ENCODE measurements at places on chromosomes 11 and 22.

- DNase-seq: no peak
Observed at GRCh38 chr22:46113910-46114517, 36.3 kb upstream of the PPARA start.

DNA sequence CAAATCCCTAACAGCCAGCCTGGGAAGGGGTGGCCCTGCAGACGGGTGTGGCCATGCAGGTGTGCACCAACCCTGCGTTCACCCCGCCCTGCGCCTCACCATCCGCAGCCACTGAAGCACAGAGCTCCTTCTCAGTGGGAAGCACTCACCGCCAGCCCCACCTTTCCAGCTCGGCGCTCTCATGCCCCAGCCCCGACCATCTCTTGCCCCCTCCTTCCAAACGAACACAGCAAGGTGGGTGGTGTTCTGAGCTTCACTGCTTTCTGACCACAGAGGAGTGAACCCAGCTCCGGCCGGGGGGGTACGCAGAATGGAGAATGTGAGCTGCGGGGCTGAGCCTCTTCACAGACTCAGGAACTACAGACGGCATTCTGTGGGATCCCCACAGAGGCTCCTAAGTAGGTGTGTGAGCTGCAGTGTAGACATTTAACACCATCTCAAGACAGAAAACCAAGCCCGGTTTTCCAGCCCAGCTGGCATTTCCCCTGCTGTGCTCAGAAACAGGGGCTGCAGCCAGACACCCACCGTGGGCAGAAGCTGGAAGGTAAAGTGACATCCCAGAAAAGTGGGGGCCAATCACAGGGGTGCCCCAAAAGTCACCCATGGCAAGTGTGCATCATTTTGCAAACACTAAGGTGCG is 88.4 kb upstream of the RTL6 start:
- no peak for DNase-seq

DNA sequence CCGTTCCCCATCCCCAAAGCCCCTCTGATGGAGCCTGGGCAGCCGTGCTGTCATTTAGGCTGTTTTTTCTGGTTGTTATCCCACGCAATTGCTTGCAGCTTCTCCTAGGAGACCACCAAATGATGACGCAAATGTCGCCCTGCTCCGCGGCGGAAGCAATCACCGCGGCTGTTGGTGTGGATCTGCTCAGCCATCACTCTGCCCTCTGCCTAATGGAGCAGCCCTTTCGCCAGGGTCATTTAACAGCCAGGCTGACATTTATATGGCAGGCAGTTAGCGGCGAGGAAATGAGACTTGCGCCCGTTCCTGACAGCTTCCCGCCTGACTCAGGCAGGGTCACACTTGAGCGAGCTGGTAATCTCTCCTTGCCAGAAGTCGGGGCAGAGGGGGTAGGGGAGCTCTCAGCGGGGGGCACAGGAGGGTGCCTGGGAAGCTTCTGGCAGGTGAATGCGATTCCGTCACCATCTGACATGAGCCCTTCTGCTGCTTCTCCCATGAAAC is 97.9 kb upstream of the RTL6 start:
- DNase-seq: no peak

GRCh38 chr11:34654483-34655334 is 33.8 kb downstream of the EHF start:
- DNase-seq: no peak

- DNase-seq: no peak
Observed at GRCh38 chr11:69948256-69949141, 129.3 kb upstream of the FGF3 start.

DNA sequence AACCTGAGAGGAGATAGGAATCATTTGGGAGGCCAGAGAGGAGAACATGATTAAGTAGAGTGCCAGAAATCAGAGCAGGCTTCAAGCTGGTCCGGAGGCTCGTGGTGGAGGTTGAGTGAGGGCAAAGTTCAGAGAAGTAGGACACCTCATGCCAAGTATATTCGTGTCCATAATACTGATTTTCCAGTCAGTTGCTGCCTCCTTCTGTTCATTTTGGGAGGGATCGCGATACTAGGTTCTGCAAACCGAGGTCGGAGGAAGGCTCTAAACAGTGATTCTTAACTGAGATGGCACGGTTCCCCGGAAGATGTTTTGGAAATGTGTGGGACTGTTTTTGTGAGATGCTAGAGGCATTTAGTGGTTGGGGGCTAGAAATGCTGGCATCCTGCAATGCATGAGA is 13.6 kb upstream of the CD3E start:
- no peak for DNase-seq

- no peak for DNase-seq
Observed at GRCh38 chr11:30454111-30454510, 131.2 kb downstream of the ARL14EP start.

- DNase-seq: no peak
Observed at GRCh38 chr11:36214976-36215692, 74.1 kb downstream of the COMMD9 start.

DNA sequence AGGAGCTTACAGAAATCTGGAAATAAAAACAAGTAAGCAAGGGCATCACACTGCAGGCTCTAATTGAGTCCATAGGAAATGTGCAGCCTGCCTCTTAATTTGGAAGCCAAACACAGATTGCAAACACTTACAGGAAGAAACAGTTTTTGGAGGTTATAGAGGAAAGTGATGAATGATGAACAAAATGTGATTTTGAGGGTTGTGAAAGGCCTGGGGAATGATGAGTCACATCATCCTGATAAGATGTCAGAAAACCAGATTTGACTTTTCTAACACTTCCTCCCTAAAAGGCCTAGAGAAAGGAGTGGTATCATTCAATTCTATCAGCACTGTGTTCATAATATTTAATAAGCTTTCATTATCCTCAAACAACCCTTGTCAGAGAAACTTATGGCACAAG is 96.6 kb upstream of the POU2AF2 start:
- DNase-seq: no peak

DNA sequence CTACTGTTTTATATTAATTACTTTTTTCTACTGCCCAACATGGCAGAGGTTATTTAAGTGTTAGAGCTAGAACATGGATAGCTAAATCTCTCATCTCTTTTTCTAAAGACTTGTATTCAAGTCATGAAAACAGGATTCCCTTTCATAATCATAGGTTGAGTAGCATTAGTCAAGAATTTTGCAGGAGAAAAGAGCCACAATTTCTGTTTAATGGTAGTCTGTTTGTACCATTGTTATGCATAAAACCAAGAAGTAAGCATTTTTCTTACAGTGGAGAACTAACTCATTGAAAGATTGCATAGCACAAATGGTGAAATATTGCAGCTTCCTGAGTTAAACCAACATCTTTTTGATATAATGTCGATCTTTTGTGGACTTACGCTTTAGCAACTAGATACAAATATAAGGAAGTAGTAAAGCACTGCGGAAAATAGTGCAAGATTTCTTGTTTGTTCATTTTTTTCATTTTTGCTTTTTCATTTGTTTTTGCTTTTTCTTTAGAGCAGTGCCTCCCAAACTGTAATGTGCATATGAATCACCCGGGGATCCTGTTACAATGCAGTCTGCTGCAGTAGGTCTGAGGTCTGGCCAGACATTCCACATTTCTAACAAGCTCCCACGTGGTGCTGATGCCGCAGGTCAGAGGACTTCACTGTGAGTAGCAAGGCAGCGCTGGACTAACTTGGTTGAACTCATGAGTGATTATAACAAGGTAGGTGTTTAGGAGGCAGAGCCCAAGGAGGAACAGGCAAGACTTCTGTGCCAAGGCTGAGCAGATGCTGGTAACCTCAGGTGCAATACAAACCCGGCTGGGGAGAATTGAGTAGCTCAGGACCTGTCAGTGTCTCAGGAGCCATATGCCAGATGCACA is 4.6 kb downstream of the ETS1 start:
- no peak for DNase-seq

DNA sequence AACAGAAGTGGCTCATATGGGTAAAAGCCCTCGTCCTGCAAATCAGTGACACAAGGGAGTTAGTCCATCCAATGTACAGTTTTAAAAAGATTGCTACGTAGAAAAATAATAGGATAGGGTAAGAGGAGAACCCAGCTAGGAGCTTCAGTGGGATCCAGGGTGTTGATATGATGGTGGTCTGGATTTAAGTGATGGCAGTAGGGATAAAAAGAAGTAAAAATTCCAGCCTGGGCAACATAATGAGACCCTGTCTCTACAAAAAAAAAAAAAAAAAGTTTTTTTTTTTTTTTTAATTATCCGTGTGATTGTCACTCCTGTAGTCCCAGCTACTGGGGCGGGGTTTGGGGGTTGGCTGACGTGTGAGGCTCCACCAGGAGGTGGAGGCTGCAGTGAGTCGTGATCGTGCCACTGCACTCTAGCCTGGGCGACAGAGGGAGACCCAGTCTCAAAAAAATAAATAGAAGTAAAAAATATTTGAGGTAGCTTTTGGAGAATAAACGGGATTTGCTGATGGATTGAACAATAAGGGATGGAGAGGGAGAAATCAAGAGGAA is 7.0 kb upstream of the L3MBTL2 start:
- DNase-seq: peak; percentile 33

GRCh38 chr11:103420593-103420992 is 311.4 kb downstream of the DYNC2H1 start:
- DNase-seq: no peak

DNA sequence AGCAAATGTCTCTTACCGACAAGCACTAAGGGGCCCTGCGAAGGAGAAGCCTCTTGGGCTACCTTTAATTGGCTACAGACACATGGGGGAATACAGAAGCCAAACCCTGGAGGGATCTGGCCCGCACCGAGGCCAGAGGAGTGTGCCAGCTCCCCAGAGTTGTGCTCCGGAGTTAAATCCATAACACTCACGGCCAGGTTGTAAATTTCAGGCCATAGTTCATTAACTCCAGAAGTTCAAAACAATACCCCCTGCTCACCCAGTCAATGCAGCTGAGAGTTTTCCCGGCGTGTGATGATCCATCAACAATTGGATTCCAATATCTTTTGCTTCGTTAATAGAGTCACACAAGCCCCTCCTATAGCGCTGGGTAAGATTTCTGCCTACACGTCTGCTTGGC is 371.5 kb downstream of the NXPE2 start:
- DNase-seq: no peak

- DNase-seq: no peak
Observed at GRCh38 chr11:116548256-116548655, 224.5 kb downstream of the BUD13 start.

GRCh38 chr22:40585310-40585751 is 51.2 kb downstream of the MRTFA start:
- no peak for DNase-seq

GRCh38 chr11:22516111-22516510 is 109.5 kb downstream of the FANCF start:
- DNase-seq: no peak

GRCh38 chr11:27401833-27402316 is 38.9 kb upstream of the CCDC34 start:
- DNase-seq: no peak

GRCh38 chr22:31345331-31346254 is 553 bp downstream of the PATZ1 start:
- peak; percentile 84 for DNase-seq

- DNase-seq: no peak
Observed at GRCh38 chr11:26470992-26471391, 101.1 kb downstream of the MUC15 start.

- DNase-seq: no peak
Observed at GRCh38 chr11:12192794-12193514, 82.6 kb downstream of the MICAL2 start.

GRCh38 chr11:128532572-128533091 is 54.7 kb downstream of the ETS1 start:
- DNase-seq: no peak

GRCh38 chr22:47213571-47214230 is 451.3 kb downstream of the TBC1D22A start:
- DNase-seq: no peak

DNA sequence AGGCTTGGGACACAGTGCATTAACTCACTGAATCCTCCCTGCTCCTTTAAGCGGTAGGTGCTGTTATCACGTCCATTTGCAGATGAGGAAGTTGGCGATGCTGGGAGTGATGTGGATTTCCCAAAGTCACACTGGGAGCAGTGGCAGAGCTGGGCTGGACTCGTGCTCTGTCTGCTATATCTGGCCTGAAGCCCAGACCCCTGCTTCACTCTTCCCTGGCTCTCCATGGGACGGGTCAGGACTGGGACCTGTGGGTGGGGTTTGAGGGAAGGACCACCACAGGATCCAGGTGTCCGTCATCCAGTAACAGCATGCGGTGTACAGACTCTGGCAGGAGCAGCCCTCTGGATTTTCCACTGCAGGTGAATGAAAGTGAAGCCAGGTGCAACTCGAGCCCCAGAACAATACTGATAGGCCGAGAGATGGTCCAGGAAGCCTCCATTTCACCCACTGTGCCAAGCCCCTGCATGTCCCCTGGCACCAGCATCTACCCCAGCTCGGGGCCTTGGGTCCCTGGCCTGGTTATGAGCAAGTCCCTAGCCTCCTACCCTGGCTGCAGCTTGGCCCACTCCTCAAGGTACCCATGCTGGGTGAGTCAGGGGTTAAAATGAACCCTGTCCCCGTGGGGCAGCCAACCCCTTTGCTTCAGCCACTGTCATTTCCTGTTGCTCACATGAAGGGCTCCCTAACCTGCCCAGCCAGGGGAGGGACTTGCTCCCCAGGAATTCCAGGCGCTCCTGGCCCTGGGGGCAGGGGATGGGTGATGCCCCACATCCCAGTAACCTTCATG is 4.2 kb downstream of the USP2 start:
- DNase-seq: no peak

GRCh38 chr11:114251815-114252337 is 44.3 kb upstream of the NNMT start:
- no peak for DNase-seq

- no peak for DNase-seq
Observed at GRCh38 chr11:37483761-37484160, 885.7 kb upstream of the RAG2 start.

GRCh38 chr11:65498042-65498726 is 661 bp upstream of the MALAT1 start:
- peak; percentile 57 for DNase-seq

DNA sequence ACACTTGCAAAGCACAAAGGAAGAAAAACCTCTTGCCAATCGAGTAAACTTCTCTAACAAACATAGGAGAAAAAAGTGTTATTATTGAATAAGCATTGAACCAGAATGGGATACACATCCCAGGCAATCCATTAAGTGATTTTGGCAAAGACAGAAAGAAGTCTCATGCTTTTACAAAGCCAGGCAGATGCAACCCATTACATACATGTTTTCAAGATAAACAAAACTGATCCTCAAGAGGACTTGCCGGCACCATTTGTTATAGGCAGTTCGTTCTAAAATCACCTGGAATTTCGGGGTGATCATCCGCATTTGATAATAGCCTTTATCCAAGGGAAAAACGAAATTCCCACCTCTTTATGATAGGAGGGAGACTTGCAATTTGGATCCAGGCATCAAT is 97.5 kb upstream of the RAG2 start:
- no peak for DNase-seq

GRCh38 chr11:65286686-65287085 is 24.9 kb downstream of the POLA2 start:
- DNase-seq: no peak

Data from activated CD4-positive, alpha-beta T cell treated with anti-CD3 and anti-CD28 coated beads for 1 hour (primary cell).